Stomach (tissue), 19 donors: ENCODE measurements at places on chromosomes 4 and X. TPM values are rescaled to one million over a fixed set of nuclear protein-coding genes. Genes with fewer than 3 reads are reported as not detected.

GRCh38 chr4:38133711-38134480 is 173.7 kb downstream of the PTTG2 start:
- H3K4me3 ChIP-seq, result no peak overlapping the region
- peak overlapping the region; percentile 83 for H3K27ac ChIP-seq
- H3K4me1 ChIP-seq, result peaks cover 37% of the 10 kb centered on the region
- peaks cover 50% of the 10 kb centered on the region for H3K36me3 ChIP-seq

DNA sequence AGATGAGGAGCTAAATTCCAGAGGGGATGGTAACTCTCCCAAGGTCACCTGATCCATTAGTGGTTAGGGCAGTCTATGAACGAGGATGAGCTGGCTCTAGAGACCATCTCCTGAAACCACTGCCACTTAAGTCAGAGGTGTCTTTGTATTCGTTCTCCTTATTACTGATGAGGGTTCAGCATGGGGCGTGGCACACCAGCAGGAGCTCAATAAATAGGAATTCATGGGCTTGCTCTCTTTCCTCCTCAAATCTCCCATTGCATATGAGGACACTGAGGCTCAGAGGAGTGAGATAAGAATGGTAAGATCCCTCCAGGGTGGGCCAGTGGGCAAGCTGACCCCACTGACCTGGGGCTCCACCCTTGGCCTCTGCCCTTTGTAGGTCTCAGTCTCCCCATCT is 1.7 kb upstream of the GATA1 start:
- H3K4me3 ChIP-seq, result no peak overlapping the region
- no peak overlapping the region for H3K27ac ChIP-seq
- no peaks in the 10 kb centered on the region for H3K36me3 ChIP-seq
- H3K4me1 ChIP-seq, result no peaks in the 10 kb centered on the region

- H3K4me3 ChIP-seq, result peak overlapping the region; percentile 86
- no peaks in the 10 kb centered on the region for H3K27me3 ChIP-seq
- DNase-seq, result peak; percentile 76
- H3K36me3 ChIP-seq, result no peaks in the 10 kb centered on the region
- H3K27ac ChIP-seq, result peak overlapping the region; percentile 94
- H3K4me1 ChIP-seq, result peaks cover 28% of the 10 kb centered on the region
These were observed 487 bp downstream of the TBCK start for GRCh38 chr4:106315476-106315967.

DNA sequence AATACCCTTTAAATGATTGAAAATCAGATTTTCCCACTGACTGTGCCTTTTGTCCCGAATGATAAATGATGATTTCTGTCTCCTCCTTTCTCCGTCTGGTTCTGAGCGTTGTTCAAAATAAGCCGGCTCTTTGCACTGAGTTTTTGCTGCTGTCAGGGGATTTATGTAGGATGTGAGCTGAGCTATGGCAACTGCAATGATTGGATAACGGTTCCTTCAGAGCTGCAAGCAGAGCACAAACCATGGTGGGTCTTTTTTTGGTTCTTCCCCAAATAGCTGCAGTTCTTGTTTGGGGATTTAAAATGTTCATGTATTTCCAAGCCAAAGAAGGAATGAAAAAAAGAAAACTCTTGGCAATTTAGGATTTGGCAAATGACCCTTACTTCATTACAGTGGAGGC is 124.5 kb upstream of the CASK start:
- no peak overlapping the region for H3K4me3 ChIP-seq
- no peak overlapping the region for H3K27ac ChIP-seq
- no peaks in the 10 kb centered on the region for H3K4me1 ChIP-seq
- no peak for DNase-seq

DNA sequence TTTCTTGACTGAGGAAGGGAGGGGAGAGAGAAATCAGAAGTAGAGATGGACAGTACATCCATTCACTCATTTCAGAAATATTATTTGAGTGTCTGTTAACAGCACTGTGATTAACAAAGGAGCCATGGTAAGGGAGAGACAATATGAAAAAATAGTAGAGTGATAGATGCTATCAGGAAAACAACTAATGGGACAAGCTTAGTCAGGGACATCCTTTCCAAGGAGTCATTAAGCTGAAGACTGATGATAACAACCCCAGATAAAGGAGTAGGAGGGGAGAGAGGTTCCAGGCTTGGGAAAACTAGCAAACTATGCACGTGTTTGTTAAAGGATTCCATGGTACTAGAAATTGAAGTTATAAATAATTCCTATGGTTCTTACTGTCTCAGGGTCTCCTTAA is 122.2 kb downstream of the CBR4 start:
- H3K4me1 ChIP-seq, result peaks cover 51% of the 10 kb centered on the region
- DNase-seq, result no peak
- H3K27me3 ChIP-seq, result no peaks in the 10 kb centered on the region

Gene ADH4
- not detected for total RNA-seq
